ENCODE measurements at places on chromosomes 12 and 14. TPM values are rescaled to one million over a fixed set of nuclear protein-coding genes. Genes with fewer than 3 reads are reported as not detected.

DNA sequence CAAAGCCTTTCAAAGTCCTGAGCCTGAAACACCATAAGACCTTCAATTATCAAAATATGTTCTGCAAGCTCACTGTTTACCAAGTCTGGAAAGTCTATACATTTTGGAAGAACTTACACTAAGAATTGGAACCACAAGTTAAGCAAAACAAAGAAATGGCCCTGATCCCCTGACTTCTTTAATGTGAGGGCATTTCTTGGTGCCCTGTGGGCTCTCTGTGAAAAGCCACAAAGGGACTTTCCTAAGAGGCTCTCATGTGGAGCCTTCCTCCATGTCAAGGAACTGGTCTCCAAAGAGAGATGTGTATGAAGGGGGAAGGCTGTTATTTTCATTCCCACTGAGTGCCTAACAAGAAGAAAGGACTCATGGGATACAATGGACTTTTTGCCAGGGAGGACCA lies 13.5 kb upstream of the MYH6 start:
- DNase-seq: no peak

DNA sequence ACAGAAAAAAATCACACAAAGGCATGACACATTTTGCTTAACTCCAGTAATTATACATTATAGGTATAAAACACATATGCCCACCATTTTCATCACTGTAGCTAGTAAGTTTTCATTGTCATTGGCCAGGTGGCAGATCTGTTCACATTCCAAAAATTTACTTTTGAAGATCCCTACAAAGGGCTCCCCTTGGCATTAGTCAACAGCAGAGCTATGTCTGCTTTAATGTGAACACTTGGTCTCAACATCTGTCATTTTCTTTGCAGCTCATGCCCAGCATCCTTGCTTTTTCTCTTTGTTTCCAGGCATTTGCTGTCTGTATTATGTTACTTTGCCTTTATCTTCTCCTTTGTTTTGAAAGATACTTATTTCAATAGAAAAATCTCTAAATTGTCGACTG lies 519.1 kb upstream of the FOXG1 start:
- no peak for DNase-seq

- no peak for DNase-seq
These were observed 76.0 kb upstream of the FZD10 start for GRCh38 chr12:130086248-130086647.

GRCh38 chr12:2682296-2683251 lies 112.2 kb upstream of the FKBP4 start:
- no peak for DNase-seq

Gene IGF1
- 3.7 TPM for polyA plus RNA-seq

Gene TIMM9
- polyA plus RNA-seq: 78.1 TPM

Gene TMEM30B
- polyA plus RNA-seq: 11.3 TPM

Gene C12orf54
- 0.60 TPM for polyA plus RNA-seq
